ENCODE measurements at places on chromosomes 5 and 9.

DNA sequence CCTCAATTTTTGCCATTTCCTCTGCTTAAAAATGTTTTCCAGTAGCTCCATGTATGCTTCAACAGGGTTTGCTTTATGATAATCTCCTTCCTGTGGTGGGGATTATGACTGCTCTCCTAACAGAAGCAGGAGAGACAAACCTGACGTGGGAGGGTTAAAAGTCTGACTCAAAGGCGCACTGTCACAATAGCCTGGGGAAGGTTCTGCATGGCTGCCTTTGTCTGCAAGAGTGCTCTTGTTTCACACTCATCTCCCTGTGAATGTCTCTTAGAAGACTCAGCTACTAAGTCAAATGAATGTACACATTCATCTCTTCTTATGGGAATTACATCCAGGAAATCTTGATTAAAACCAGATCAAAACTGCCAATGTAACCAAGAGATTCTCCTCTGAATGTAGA is 90.9 kb upstream of the MTAP start:
- DNase-seq: no peak

GRCh38 chr5:96067894-96068614 is 106.4 kb upstream of the ELL2 start:
- no peak for DNase-seq

- no peak for DNase-seq
These were observed 10.6 kb upstream of the ASPN start for GRCh38 chr9:92492781-92493401.

- DNase-seq: no peak
These were observed 165.3 kb downstream of the TAF11L14 start for GRCh38 chr5:17799521-17799920.

GRCh38 chr5:36631154-36631553 is 24.7 kb downstream of the SLC1A3 start:
- no peak for DNase-seq

GRCh38 chr9:34519321-34520020 is 3.3 kb downstream of the ENHO start:
- DNase-seq: no peak

GRCh38 chr5:73214306-73214705 is 41.3 kb downstream of the TMEM174 start:
- DNase-seq: no peak

DNA sequence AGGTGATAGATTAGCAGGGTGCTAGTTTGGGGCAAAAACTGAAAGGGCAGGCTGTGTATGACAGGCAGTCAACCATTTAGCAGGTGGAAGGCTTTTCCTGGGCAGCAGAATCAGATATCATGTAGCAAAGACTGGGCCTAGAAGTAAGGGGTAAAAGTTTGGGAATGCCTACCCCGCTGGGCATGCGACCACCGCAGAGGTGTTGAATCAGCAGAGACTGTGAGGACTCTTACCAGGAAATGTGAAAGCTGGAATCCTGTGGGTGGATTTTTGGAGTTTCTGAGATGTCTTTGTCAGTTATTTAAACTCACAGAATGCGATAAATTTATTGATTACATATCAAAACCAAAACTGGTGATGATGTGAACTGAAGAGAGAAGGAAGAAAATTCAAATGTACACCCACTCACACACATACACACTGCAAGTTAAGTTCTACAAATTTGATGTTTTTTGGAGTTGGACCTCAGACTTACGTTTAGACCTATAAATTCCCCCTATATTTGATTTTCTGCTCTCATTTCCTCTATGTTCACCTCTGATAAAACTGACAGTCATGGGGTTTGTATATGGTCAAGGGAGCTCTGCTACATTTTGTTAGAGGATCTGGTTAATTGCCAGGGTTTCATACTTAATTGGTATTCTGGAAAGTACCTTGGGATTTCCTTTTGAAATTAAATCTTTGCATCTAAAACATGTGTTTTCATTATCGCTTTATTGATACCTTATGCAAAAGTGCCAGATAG is 333.6 kb downstream of the CSNK1G3 start:
- no peak for DNase-seq

Measured in activated T-helper 1 cell treated with anti-CD3 and anti-CD28 coated beads, Interleukin-2, amount 50 U/mL, for 16 hours (primary cell).